NCI-H510A treated with DMSO at 0.1 percent for 48 hours (cell line): ENCODE measurements at places on chromosomes 12 and 14.

GRCh38 chr12:82758749-82759330 lies 72.1 kb downstream of the TMTC2 start:
- no peak for DNase-seq

DNA sequence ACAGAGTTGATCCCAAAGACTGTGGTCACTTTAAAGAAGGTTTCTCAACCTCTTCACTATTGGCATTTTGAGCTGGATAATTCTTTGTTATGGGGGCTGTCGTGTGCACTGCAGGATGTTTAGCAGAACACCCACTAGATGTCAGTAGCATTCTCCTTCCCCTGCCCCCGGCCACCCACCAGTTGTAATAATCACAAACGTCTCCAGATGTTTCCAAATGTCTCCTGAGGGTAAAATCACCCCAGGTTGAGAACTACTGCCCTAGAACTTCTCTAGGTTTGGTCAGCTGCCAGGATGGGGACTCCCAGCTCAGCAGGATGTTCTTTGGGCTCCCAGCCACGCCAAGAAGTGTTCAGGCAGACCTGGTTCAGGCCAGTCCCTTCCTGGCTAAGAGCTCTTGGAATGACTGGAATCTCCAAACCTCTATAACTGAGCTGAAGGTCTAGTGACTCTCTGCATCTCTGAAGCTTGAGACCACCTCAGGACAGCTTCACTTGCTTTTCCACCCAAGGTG lies 12.5 kb upstream of the AJUBA start:
- DNase-seq, result peak; percentile 24

DNA sequence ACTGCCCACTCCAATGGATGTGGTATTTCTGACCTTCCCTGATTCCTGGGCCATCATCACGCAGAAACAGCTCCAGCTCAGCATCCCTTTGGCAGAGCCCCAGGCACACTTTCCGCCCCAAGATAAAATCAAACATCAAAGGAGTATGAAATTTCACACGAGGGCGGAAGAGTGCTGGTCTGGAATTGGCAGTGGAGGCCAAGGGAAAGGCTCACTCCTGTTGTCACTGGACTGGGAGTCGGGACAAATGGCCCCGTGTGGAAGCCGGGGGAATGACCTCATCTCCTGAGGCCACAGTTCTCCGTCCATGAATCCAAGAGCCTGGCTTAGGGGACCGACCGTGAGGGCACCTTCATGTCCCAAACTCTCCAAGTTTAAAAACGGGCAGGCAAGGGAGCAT lies 40.9 kb downstream of the FZD10 start:
- DNase-seq, result no peak

GRCh38 chr12:54300732-54301427 lies at the start of gene NFE2:
Gene NFE2, minus strand, starts transcription at chr12:54301015. Its CDS starts 5,767 bp downstream, at chr12:54295248.
- peak; percentile 65 for DNase-seq

GRCh38 chr14:52879958-52880357 lies 70.9 kb downstream of the FERMT2 start:
- DNase-seq, result no peak

- no peak for DNase-seq
Observed at GRCh38 chr12:117718141-117718540, 250.6 kb downstream of the KSR2 start.

- no peak for DNase-seq
Observed at GRCh38 chr14:79510659-79511058, 700.6 kb downstream of the DIO2 start.

DNA sequence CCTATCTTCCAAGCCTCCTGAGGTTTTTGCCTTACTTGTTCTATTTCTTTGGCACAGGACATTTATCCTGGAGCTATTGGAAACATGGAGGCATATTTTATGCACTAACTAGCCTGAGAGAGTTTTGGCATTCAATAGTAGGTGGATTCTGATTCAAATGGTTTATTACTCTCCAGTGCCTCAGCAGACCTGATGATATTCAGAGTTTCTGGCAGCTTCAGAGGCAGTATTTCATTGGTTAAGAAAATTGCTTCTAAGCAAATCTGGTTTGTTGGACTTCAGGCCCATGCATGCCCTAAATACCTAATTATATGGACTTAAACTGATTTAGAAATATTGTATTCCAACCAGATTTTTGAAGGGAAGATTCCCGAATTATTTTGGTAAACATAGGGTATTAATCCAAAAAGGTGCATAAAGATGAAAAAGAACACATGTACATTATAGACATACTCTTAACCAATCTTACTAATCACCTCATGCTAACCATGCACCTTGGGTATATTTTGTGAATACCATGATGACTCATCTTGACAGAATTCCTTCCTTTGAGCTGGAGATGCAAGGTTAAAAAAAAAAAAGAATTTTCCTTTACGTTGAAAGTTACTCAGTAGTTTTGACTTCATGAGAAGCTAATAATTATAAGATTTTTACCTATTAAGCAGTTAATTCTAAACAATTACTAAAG lies 44.3 kb upstream of the KTN1 start:
- DNase-seq, result no peak

GRCh38 chr12:75994069-75994740 lies 37.4 kb downstream of the PHLDA1 start:
- DNase-seq, result no peak

- peak; percentile 67 for DNase-seq
Observed at GRCh38 chr14:69879175-69880043, at the start of gene SMOC1. Gene SMOC1, plus strand, starts transcription at chr14:69879416. Its CDS starts 263 bp downstream, at chr14:69879679.

DNA sequence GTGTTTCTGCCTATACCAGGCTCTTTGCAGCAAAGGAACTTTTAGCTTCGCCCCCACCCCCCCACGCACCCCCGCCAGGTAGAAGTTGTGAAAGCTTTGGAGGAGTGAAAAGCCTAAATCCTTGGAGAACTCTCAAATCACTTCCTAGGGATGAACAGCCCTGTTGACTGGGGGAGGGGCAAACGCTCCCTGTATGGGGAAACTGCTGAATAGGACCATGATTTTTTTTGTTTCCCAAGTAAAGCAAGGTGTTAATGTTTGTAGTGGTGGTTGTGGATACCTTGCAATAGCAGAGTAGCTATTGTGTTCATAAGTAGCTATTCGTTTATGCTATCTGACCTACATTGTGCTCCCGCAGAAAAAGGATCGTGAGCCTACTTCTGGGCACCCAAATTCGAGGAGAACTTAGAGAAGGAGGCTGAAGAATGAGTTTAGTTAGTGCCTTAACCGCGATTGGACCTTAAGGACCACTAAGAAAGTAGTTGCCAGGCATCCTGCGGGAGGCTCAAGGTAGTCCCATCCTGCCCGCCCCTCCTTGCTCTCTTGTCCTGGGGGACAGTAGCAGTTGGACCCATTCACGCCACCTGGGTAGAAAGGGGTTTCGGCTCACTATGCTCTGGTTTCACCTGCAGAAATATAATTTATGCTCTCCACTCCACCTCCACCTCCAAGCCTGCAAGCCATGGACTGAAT lies 901 bp upstream of the NFKBIA start:
- DNase-seq, result peak; percentile 56

DNA sequence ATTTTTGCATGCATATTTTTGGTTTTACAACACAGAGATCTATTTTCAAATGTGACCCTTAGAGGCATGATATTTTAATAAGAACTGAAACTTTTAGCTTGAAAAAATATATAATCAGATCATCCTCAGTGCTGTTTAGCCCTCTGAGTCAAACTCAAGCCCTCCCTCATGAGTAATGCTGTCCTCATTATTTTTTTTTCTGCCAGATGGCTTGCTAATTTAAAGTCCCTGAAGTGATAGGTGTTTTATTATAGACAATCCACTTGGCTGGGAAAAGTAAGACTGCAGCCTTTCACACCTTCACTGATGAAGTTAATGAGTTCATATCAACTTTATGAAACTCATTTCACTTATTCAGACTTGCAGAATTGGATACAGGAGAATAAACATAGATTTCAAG lies 227.7 kb downstream of the SLC16A7 start:
- DNase-seq, result no peak
